ENCODE measurements at places on chromosomes 13 and 19.

DNA sequence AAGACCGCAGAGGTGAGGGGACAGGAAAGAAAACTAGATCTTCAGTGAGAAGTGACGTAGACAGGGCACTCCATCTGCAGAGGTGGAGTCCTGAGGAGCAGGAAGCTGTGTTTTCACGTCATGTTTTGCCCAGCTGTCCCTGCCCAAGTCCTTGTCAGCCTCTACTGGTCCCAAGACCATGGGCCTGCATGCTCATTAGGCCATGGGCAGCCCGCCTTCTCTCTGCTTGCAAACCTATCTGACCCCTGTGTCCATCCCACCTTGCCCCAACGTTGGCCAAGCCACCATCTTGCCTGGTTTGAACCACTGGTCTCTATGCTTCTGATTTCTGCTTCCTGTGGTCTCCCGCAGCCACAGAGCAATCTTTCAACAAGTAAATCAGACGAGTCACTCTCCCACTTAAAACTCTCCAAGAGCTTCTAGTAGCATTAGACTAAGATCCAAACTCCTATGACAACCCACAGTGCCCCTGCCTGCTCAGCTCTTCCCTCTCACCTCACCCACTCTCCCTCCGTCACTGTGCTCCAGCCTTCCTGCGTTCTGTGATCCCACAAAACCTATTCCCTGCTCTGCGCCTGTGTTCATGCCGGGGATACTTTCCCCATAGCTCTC, 18.6 kb upstream of the CCNE1 start:
- DNase-seq, result no peak

- no peak for DNase-seq
These were observed 47.6 kb downstream of the CEP89 start for GRCh38 chr19:32924200-32924599.

- no peak for DNase-seq
These were observed 128.2 kb downstream of the STOML3 start for GRCh38 chr13:38862443-38862842.

DNA sequence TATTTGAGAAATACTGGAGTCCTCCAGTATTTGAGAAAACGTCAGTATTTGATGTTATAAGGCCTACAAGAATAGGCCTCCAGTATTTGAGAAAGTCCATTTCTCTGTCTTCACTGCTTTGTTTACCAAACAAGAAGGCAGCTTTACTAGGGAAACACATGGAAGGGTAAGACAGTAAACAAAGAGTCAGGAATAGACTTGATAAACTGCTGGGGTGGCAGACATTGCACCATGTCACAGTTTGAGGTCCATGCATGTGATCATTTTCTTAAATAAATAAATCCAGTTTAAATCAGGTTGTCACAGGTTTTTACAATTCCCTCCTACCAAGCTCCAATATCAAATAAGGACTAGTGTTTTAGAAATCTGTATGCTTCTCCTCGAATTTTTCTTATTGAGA, 1431.0 kb upstream of the SPRY2 start:
- DNase-seq, result no peak

DNA sequence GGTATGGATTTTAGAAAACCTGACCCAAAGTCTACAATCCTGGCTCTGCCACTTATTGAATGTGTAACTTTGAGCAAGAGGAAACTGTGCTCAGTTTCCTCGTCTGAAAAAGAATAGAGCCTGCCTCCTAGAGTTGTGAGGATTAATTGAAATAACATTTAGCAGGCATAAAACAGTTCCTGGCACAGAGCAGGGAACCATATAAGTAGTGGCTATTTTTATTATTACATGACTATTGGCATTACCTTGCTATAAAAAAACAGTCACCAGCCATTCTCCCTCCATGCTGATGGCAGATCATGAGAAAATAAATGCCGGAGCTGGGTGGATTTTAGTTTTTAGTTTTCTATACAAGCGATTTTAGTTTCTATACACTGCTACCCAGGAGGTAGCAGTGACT, 5.8 kb downstream of the DOCK9 start:
- DNase-seq, result no peak

- no peak for DNase-seq
These were observed at the start of gene F10 for GRCh38 chr13:113122550-113123225. TSS of gene F10 (plus strand) at chr13:113122799. CDS start at chr13:113122856, 57 bp downstream.

DNA sequence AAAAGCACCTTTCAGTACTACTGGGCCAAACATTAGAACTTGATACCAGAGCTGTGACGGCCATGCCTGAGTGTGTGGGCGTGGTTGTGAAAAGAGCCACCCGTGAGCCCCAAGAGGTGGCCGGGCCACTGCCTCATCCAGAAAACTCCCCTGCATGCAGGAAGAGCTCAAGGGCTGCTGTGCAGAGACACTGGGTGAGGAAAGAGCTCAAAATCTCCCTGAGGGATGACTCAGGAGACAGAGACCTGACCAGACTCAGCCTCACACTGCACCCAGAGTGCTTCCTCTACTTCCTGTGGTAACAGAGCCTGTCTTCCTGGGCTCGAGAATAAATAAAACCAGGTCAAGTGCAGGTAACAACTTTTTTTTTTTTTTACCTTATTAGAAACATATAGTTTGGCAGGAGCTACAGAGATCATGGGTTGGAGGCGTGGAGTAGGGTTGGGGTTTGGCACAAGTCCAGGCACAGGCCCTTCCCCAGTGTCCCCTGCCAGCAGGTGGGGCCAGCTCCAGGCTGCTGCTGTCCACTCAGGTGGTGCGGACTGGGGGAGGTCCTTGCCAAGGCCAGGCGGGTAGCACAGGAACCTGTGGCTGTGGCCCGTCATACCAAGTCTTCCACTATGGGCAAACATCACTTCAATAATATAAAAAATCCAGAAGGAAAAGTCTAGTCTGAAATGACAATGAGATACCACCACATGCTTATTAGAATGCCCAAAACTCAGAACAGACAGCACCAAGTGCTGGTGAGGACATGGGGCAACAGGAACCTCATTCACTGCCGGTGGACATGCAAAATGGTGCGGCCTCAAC, 25.5 kb downstream of the ELL start:
- DNase-seq, result peak; percentile 45

GRCh38 chr19:19268453-19269385, 4.4 kb downstream of the TM6SF2 start:
- no peak for DNase-seq

- no peak for DNase-seq
These were observed 21.9 kb downstream of the AP3D1 start for GRCh38 chr19:2129486-2129885.

DNA sequence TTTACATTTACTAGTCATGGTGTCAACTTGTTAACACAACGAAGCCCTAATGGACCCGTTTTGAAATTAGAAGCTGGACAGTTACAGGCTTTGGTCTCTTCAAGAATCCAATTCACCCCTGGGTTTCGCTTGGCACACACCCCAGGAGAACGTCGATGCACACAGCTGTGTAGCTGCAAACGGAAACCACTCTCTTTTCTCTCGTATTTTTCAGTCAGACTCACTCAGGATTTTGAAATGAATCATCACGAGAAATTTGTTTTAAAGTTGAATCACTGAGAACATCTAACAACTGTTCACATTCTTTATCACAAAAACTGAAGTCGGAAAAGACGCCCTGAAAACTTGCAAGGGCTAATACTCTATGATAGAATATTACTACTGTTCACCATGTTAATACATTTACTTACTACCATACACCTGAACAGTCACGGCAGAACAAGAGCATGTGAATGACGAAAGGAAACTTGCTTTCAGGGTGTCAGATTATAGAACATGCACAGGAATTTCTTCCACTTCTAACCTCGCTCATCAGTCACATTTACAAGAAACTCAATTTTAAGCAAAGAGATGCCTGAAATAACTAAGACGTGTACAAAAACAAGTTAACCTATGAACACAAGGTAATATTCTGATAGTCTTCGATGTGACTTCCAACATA, 4.7 kb downstream of the PNMA8A start:
- DNase-seq, result no peak

DNA sequence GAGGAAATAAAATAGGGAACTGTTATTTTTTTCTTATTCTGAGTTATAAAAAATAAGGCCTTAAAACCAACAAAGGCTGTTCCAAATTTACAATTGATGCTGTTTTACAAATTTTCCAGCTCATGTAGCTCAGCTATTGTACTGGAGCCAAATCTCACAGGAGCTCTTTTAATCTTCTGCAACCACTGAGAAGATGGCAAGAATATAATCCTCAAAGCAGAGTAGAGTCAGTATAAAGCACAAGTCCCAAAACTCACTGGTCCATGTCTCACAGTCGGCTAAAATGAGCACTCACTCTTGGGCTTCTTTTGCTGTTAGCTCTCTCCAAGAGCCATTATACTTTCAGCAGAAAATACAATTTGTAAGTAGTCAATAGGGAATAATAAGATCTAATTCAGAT, 1074.4 kb upstream of the PRR20A start:
- no peak for DNase-seq

- no peak for DNase-seq
These were observed 250.7 kb downstream of the TBC1D4 start for GRCh38 chr13:75231235-75231634.

- no peak for DNase-seq
These were observed 46.4 kb downstream of the STOML3 start for GRCh38 chr13:38944219-38944618.

GRCh38 chr19:49613374-49613773, 22.4 kb downstream of the PRR12 start:
- DNase-seq, result no peak

GRCh38 chr13:110311443-110312338, 4.6 kb downstream of the COL4A2 start:
- DNase-seq, result no peak

Data from KBM-7 (cell line).